Left lobe of liver (tissue), 2 donors: ENCODE measurements at places on chromosomes 5 and 9. TPM values are rescaled to one million over a fixed set of nuclear protein-coding genes. Genes with fewer than 3 reads are reported as not detected.

TTLL11 gene
- 2.8 TPM for total RNA-seq

PTPN3 gene
- total RNA-seq = 14.3 TPM

DNA sequence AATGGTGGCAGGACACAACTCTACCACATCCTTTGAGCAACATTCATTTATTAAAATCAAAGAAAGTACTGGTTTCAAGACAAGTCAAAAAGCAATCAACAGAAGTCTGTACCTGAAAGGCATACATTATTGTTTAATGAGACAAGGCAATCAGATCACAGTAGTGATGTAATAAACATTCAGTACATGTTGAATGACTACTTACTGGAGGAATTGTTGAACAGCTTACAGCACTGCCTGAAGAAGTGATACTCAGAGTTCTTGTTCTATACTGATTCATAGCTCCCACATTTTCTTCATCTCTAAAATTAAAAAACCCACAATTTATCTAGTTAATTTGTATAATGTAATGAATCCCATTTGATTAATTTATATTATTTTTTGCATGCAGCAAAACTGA, 18.2 kb downstream of the RIOK2 start:
- DNase-seq = no peak

- no peak for DNase-seq
These were observed 294.1 kb upstream of the SMC2 start for GRCh38 chr9:103799959-103800358.

DNA sequence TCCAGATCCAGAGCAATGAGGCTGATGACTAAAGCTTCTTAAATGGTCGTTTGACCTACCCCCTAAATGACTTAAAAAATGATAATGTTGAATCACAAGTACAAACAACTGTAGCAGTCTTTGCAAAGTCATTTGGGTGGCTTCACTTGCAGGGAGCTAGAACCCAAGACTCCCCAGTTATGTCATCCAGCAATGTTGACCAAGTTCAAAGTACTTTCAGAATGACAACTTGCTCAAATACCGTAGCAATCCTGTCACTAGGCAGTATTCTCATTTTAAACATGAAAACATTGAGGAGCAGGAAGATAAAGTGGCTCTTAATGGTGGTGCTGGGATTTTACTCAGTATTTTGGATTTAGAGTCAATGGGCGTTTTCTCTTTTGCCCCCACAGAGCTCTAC, 1217.0 kb upstream of the DMAC1 start:
- no peak for DNase-seq

- no peak for DNase-seq
These were observed 255.9 kb downstream of the SAXO1 start for GRCh38 chr9:18776836-18777820.

PAEP gene
- not detected for total RNA-seq

NR2F1 gene
- 10.2 TPM for total RNA-seq
